ENCODE measurements at places on chromosomes 13 and 19.

- no peak for DNase-seq
Observed at GRCh38 chr19:47778954-47779351, 450 bp downstream of the SELENOW start.

DNA sequence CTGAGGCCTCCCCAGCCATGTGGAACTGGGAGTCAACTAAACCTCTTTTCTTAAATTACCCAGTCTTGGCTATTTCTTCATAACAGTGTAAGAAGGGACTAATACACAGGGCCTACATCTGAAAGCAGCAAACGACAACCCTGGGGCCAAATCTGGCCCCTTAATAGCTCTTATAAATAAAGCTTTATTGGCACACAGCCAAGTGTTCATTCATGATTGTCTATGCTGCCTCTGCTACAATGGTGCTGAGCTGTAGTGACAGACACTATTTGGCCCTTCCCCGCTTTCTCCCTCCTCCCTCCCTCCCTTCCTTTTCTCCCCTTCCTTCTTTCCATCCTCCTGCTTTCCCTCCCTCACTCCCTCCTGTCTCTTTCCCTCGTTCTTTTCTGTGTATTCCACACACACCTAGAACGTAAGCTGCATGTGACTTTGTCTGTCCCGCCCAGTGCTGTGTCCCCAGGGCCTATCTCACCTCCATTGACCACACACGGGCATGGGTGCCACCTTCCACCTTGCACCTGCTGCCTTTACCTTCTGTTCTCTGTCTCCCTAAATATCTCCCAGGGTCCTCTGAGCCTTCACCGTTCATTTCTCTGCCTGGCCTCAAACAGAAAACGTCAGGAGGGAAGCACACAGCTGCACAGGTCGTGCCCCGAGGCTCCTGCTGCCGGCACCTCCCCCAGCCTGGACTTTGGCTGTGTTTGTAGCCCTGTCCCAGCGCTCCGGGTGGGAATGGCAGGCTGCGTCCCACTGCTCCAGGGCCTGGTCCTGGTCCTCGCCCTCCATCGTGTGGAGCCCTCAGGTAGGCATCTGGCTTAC, at the start of gene PROZ:
Gene PROZ, plus strand, starts transcription at position 720 of the 819 bp plus-strand sequence. Its CDS starts 13 bp downstream, at position 733.
- no peak for DNase-seq

DNA sequence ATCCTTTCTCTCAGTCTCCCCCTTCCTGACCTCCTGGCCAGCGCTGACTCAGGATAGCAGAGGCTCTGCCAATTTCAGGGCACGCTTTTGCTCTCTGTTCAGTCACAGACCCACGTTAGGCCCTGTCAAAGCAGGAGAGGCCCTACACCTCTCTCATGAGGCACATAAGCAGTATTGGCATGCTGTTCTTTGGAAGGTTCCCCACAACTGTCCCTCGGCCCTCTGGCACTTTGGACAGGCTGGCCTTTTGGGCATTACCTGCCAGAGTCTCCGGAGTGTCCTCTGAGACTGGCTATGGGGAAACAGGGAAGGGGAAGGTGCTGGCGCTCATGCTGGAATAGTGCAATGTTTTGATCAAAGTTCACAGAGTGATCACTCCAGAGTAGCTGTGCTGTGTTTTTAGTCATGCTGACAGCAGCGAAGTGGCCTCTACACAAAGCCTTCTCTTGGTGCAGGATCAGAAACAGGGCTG, 23.7 kb upstream of the UBE2L5 start:
- DNase-seq = no peak

GRCh38 chr13:25085125-25085742, 10.7 kb upstream of the PABPC3 start:
- peak; percentile 67 for DNase-seq

GRCh38 chr19:8567522-8568172, 9.6 kb downstream of the MYO1F start:
- no peak for DNase-seq

- DNase-seq = no peak
Observed at GRCh38 chr19:46715620-46715974, 1.3 kb downstream of the PRKD2 start.

DNA sequence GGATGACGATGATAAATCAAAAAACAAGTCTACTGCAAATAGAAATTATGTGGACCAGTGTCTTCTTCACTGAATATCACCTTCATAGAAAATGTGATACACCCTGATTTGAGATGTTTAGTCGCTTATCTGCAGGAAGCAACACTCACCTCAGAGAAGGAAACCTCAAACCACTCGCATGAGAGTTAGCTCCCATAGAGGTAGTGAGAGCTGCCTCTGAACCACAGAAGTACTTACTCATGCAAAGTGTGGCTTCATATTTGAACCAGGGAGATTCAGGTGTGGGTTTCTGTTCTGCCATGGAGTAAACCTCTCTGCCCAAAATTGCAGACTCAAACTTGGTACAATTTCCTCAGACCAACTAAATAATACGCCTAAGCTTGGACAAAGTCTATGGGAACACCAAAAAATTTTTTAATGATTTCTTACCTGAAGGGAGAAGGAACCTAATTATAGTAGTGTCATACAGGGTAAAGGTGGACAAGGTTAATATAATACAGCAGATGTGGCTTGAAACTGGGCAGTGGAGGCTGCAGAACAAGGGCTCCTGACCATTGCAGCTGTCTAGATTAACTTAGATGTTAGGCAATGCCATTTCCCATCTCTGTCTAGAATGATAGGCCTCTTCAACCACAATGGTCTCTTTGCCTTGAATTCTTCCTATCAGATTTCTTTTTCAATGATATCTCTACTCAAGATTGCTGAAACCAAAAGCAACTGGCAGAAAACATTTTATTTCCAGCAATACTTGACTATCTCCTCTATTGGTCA, 29.6 kb upstream of the RCBTB2 start:
- peak; percentile 97 for DNase-seq

DNA sequence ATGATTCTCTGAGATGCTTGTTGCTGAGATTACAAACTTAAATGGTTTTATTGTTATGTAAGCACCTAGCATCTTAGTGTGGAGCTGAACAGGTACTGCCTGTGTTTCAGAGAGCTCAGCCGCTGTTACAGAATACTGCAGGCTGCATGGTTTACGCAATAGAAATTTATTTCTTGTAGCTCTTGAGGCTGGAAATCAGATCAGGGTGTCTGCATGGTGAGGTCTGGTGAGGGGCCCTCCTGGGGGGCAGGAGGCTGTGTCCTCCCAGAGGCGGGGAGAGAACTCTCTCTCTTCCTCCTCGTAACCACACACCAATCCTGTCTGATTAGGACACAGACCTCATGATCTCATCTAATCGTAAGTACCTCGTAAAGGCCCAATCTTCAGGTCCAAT, 13.1 kb downstream of the ATP11A start:
- no peak for DNase-seq

DNA sequence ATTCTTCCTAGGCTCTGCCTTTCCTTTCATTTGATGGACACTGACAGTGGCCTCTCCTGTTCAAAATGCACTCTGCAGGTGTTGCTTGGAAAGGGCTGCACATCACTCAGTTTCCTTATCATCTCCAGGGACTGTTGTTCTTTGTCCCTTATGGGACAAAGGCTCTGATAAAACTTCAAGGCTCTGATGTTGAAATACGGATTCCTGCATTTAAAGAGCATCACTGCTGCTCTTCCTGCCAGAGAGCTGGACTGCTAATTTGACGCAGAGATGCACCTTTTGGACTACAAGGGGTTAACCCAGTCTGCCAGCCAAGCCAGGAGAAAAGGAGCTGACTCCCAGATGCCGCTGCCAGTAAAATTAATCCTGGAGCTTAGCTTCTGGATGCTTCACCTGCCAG, 952.1 kb downstream of the DIAPH3 start:
- no peak for DNase-seq

- no peak for DNase-seq
Observed at GRCh38 chr19:2381148-2381820, 21.2 kb downstream of the TMPRSS9 start.

DNA sequence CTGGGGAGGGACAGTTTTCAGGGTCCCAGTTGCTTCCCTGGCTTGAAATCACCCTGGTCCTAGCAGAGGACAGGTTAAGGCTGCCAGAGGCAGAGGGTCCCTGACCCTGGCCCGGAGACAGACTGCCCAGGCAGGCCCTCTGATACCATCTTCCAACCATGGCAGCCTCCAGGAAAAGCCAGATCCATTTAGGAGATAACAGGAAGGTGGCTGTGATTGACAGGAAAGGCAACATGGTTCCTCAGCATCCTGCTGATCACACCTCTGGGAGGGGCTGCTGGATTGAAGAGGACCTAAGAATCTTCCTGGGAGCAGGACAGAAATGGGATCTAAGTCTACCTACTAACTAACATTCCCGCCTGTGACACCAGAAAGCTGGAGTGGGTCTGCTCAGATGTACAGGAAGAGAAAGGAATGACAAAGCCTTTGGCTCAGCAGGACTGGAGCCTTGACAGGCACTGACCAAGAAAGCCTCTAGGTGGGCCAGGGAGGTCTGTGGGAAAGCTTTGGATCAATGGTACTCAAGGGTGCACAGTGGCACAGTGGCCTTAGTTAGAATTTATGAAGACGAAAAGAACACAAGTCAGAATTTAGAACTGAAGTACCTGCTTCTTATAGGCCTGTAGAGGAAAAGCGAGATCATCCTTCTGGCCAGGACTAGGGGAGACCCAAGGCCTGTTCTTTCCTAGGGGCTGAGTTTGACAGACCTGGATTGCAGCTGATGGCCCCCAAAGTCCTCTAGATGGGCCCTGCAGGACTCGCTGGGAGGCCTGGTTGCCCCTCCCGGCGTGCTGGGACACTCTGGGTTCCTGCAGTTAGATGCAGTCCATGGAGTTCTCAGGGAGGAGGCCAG, 2.3 kb upstream of the PRKACA start:
- no peak for DNase-seq

GRCh38 chr19:34974646-34975045, 10.6 kb upstream of the ZNF792 start:
- no peak for DNase-seq

DNA sequence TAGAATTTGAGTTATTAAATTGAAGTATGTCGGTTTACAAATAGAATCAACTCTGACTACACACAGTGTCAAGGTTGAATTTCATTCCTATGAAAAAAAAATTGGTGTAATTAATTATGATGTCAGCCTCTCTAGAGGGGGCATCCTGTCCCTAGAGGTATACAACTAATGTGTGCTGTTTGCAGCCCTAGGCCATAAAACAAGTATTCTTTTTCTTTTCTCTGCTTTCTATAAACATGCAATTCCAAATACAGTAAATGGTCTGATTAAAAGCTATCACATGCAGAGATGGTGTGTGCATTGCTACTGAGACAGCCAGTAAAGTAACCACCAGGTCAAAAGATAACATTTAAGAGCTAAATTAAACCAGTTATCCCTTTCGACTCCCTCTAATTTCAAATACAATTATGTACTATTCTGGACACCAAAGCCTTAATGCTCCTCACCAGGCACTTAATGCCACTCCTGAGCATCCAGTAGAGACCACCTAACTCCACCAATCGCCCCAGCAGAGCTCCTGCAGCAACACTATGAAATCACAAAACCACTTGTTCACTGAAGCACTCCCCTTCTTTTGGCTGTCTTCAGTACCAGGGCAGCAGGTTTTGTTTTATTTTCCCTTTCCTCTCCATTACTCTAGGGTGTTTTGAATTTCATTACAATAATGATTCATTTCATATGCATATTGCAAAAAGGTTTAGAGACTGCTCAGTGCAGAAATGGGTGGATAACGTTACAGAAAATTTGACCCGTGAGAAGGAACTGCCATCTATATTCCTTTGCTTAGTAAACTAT, 426.9 kb downstream of the PCDH9 start:
- DNase-seq = no peak

DNA sequence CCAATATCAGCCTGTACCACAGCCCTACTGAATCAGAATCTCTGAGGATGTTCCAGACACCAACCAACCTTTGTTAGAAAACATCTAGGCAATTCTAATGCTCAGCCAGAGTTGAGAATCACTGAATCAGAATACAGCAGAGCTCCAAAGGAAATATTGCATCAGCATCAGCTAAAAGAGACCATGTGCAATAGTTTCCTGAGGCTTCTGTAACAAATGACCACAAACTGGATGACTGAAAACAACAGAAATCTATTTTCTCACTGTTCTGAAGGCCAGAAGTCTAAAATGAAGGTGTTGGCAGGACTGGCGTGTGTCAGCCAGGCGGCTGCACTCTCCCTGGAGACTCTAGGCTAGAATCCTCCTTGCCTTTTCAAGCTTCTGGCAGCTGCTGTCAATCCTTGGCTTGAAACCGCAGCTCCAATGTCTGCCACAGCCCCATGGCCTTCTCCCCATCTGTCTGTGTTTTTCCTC, 1.2 kb upstream of the DCT start:
- no peak for DNase-seq

DNA sequence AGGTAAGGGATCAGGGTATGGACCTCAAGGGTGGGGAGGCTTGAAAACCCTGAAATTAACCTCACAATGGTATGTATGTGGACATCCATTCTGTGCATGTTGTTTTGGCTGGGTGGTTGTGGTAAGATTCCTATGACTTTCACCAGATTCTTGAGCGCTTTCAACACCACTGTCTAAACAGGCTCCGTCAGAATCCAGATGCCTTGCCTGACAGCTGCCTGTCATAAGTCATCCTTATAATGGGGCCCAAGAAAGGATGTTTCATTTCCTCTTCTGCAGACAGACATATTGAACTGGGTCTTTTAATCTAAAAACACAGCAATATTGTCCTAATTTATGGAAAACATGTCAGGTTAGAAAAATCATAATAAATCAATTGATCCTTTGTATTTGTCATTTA, 41.3 kb downstream of the ALOX5AP start:
- peak; percentile 5 for DNase-seq

GRCh38 chr13:46077265-46077664, 24.7 kb upstream of the ZC3H13 start:
- DNase-seq = no peak

GRCh38 chr19:33134571-33135041, 2.7 kb downstream of the WDR88 start:
- DNase-seq = no peak

GRCh38 chr19:10852098-10852800, 4.0 kb downstream of the C19orf38 start:
- DNase-seq = no peak

- DNase-seq = peak; percentile 59
Observed at GRCh38 chr13:48334534-48335127, 31.1 kb downstream of the RB1 start.

GRCh38 chr13:46168341-46168740, 13.6 kb downstream of the LCP1 start:
- peak; percentile 76 for DNase-seq

GRCh38 chr19:46976845-46977320, 42.8 kb upstream of the NPAS1 start:
- DNase-seq = no peak

DNA sequence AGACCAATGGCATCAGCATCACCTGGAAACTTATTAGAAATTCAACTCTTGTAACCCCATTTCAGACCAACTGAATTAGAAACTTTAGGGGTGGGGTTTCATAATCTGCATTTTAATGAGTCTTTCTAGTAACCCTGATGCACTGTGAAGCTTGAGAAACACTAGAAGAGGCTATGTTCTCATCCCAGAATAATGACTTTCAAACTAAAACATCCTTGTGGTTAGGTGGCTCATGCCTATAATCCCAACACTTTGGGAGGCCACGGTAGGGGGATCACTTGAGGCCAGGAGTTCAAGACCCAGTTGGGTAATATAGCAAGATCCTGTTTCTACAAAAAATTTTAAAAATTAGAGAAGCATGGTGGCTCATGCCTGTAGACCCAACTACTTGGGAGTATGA, 402.4 kb downstream of the DLEU7 start:
- DNase-seq = no peak
